ENCODE measurements at places on chromosomes 4 and X.
A peak's percentile ranks its signal among the peaks of the same experiment; 100 is the strongest.

DNA sequence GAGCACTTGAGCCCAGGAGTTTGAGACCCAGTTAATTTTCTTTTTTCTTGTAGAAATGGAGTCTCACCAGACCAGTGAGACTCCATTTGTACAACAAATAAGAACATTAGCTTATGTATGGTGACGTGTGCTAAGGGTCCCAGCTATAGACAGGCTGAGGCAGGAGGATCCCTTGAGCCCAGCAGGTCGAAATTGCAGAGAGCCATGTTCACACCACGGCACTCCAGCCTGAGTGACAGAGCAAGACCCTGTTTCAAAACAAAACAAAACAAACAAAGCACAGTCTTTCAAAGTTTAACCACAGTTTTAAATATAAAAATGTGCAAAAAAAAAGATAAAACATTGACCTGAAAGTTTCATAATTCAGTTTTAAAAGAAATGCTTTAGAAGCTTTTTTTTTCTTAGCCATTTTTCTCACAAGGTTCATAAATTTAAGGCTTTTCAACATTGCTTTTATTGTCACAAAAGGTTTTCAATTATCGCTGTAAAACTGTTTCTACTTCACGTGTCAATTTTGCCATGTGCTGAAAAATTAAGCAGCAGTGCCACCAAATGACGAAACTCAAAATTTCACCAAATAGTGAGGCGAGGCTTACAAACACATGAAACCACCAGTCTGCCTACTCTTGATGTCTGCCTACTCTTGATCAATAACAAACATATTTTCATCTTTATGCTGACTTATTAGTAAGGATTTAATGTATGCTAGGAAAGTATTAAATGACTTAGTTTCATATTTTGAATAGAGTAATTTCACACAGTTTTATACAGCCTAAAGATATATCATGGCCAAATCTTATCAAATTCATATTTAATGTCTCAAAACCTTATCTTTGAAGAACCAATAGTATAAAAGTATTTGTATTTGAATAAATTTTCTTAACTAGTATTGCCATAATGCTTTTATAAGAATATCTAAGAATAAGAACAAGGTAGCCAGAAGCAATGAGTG is 126.3 kb downstream of the NEK1 start:
- DNase-seq, result peak; percentile 4

- DNase-seq, result no peak
Observed at GRCh38 chrX:154516656-154517100, 646 bp upstream of the FAM3A start.

GRCh38 chrX:44935640-44936039 is 62.7 kb downstream of the KDM6A start:
- no peak for DNase-seq

- DNase-seq, result no peak
Observed at GRCh38 chrX:119389871-119390501, 9.2 kb upstream of the SLC25A43 start.

GRCh38 chr4:67470871-67471270 is 74.4 kb downstream of the CENPC start:
- no peak for DNase-seq

DNA sequence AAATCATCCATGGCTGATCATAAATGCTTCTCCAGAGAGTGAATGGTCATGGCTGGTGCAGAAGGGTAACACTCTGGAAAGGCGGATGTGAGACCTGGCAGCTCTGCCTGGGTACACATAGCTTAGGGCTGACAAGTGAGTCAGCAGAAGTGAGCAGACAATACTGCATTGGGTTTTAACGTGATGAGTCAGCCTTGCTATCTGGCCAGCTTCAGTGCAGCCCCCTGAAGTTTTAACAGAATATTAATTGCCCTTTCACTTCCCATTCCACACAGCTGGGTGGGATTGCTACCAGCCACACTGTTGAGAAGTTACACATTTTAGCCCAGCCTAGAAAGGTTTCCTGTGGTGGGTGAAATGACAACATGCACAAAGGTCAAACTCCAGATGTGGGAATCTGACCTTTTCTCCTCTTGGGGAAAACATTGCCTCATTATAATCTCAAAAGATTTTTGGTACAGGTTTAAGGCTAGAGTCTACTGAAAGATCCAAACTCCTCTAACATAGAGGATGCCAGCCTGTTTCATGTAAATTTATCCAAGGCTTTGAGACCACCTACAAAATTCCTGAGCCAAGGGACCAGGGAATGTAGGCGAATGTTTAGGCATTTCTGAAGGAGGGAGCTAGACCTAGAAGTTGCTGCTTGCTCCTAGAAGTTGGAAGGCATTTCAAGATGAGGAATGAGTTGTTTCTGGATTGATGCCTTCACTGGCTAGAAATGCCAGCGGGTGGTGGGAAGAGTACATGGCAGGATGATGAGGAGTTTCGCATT is 230.3 kb upstream of the PGRMC2 start:
- no peak for DNase-seq

DNA sequence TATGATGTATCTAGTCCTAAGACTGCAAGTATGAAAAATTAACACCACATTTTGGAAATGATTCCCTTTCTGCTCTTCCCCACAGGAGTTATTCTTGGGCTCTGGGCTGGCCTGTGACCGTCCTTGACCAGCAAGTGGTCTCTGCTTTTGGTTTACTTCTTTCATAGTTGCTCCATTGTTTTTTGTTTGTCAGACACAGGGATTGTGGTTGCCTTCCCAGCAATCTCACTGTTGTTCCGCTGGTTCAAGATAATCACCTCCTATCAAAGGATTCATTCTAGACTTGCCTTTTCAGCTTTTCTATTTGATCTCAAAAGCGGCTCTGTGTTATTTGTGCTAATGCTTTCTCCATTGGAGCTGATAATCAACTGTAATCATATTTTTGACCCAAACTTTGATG is 218.8 kb downstream of the MGST2 start:
- no peak for DNase-seq

GRCh38 chrX:150203248-150203645 is 159.9 kb upstream of the MAMLD1 start:
- DNase-seq, result no peak

DNA sequence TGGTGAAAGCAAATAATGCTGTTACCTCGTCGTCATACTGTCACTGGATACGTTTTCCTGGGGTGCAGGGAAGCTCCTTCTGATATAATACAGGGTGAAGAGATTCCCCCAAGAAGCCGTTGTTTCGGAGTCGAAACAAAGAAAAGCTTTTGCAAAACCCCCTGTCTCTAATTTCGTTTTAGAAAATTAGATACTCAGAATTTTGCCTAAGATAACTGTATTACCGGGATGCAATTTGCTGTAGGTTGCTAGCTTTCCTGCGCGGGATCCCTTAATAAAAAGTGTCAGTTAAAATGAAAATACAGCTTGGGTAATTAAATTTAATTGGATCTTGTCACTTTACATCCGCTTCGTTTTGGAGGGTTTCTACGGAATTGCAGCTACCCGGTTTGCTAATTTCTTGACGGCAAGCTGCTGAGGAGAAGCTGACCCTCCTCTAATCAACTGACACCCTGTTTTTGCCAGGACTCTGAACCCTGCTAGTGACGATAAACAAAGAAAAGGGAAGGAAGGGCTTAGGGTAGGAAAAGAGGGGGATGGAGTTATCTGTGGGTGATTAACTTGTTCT is 174.6 kb downstream of the SHOX start:
- no peak for DNase-seq
